ENCODE measurements at places on chromosomes 2 and 18. TPM values are rescaled to one million over a fixed set of nuclear protein-coding genes. Genes with fewer than 3 reads are reported as not detected.

Gene FER1L5
- total RNA-seq = not detected

Gene MC2R
- total RNA-seq = not detected

Gene VWC2L
- not detected for total RNA-seq

Gene OSBPL6
- 2.3 TPM for total RNA-seq

Gene ALLC
- not detected for total RNA-seq

Gene SIX3
- not detected for total RNA-seq

Gene EVA1A
- not detected for total RNA-seq

Gene KIF5C
- 24.5 TPM for total RNA-seq

Gene ACVR1C
- 3.5 TPM for total RNA-seq

Gene DNAH7
- total RNA-seq = not detected

Gene INHA
- total RNA-seq = not detected

Gene EFHD1
- total RNA-seq = 2.0 TPM

Gene TRAK2
- total RNA-seq = 10.4 TPM

Gene RDH14
- 11.4 TPM for total RNA-seq

Gene ARHGAP15
- total RNA-seq = 85.7 TPM

Gene HOXD13
- total RNA-seq = not detected

Gene HOXD10
- total RNA-seq = not detected

Gene DLX1
- not detected for total RNA-seq

Gene KHK
- 9.5 TPM for total RNA-seq

Gene PAX3
- not detected for total RNA-seq

Gene FAHD2B
- 26.1 TPM for total RNA-seq

Gene PUM2
- total RNA-seq = 88.4 TPM

Gene PIEZO2
- total RNA-seq = not detected

Gene CHRND
- total RNA-seq = not detected

Gene DPYSL5
- total RNA-seq = 0.07 TPM

Gene NFATC1
- total RNA-seq = 77.8 TPM

Gene ATOH8
- total RNA-seq = not detected

Gene STARD6
- total RNA-seq = not detected

Gene UGT1A4
- not detected for total RNA-seq

Gene DUSP2
- total RNA-seq = 463 TPM

Gene UGT1A7
- total RNA-seq = not detected

Gene ANKRD36C
- 23.4 TPM for total RNA-seq

Gene ITGA6
- 16.5 TPM for total RNA-seq
